Fibroblast of the conjunctiva (primary cell): ENCODE measurements at places on chromosomes 6 and 20.

GRCh38 chr6:44253307-44254101, 3.8 kb downstream of the SLC35B2 start:
- no peak for DNase-seq

DNA sequence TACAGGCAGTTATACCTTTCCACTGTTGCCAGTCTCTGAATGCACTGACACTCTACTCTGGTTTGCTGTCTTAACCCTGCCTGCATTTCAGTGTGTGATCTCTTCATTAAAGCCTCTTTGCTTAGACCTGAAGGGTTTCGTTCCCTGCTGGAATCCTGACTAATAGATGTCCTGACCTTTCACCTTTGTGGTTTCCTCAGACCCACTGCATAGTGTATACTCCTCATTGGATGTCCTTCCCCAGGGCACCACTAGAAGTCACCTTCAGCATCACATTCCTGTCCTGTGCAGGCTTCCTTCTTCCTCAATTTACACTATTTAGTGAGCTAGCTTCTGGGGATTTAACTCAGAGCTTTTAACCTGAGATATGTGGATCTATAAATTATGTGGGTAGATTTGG, 120.6 kb downstream of the RCAN2 start:
- no peak for DNase-seq

DNA sequence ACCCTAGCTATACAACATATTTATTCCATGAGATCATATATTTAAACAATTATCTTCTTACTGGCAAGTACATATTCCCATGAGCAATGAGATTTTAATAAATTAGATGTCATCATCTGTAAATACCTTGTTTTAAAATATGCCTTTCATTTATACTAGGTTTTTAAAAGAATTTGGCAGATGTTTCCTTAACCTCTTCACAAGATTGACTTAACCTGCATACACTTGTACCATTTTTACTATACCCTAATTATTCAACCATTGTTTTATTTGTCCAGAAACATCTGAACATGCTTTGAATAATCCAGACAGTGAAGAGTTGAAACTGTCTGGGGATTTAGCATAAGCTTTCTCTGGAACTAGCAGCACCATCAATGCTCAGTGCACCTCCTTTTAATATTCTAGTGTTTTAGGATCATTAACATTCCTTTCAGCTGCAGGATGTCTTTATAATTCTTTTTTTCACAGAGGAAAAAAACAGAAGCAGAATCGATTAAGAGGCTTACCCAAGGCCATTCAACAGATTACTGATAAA, 188.0 kb upstream of the TENT5A start:
- no peak for DNase-seq

DNA sequence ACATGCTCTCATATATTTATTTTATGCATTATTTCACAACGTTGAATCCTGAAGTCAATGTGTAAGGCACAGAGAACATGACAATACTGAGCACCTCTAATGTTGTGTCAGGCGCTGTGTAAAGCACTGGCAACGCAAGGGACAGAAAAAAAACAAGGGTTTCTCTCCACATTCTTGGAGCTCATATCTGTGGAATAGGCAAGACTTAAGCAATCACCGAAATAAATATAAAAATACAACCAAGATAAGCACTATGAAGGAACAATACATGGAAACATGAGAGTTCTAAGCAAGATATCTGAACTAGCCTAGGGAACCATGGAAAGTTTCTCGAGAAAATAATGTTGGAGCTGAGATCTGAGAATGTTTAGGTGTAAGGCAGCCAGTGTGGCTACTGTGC, 1.7 kb upstream of the DST start:
- no peak for DNase-seq

- DNase-seq: no peak
Observed at GRCh38 chr20:35368666-35369423, 42.9 kb downstream of the UQCC1 start.

DNA sequence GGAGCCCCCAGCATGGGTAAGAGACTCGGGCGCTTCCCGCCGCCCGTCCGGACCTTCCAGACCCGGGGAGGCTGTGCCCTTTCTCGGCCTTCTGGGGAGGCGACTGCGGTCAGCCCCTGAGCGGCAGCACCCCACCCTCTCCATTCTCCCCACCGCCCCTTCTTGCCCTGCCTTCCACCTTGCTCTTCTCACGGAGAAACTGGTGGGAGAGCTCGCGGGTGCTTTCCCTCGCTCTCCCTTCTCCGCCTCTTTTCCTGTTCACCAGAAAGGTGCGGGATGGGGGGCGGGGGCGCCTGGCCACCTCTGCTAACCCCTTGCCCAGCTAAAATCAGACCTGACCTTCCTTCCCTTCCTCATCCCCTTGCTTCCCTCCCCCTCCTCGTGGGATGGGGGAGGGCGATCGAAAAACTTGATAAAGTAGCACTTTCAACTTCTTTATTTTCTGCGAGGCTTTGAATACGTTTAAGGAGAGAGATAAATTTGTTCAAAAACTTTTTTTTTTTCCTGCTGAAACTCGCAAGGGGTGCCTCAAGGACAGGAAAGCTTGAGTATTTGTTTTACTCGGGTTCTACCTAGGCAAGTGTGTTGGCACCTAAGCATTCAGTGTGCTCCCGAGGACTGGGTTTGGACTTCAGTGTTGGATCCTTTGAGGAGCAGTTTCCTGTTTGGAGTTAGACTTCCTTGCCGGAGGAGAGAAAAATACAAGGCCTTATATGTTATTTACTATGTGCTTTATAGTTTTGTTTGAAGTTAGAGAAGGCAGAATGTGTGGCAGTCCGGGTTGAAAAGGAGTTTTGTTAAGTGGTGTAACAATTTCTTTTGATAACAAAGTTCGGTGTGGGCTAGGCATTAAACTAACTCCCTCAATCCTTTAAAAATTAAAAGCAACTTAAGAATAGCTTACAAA, 897 bp downstream of the CD2AP start:
- DNase-seq: no peak

DNA sequence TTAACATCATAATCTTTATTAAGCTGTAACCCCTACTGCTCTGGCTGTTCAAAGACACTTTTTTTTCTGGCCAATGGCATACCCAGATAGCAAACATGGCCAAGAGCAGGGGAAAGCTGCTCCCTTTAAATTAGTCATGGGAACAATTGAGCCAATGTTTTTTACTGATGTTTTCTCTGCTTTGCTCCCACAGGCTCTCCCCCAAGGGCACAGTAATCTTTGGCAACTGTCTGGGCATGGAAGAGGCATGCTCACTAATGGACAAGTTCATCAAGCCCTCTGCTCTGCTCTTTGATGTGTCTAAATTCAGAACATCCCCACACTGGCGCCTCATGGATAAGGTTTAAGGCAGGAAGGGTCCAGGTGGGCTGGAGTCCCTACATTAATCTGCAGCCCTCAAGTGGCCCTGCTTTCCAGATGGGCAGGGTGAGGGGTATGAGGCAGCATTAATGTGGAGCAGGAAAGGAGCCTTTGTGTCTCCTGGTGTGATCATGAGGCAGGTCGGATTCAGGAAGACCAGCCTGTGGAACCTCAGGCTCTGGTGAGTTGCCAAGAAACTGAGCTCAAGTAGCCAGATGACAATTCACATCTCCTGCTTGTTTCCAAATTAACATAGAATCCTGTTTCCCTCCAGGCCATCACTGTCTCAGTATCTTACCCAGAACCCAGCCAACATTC, 227.0 kb upstream of the CST7 start:
- no peak for DNase-seq

DNA sequence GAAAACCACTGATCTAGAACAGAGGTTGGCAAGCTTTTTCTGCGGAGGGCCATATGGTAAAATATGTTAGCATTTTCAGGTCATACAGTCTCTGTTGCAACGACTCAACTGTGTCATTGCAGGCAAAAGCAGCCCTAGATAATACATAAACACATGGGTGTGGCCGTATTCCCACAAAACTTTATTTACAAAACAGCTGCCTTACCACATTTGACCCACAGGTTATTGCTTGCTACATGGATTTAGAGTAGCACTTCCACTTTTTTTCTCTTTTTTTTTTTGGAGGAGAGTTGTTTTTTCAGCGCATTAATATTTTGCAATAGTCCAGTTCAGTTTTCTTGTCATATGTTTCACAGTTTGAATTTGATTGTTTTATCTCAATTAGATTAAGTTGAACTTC, 2.5 kb upstream of the IGF2R start:
- no peak for DNase-seq

GRCh38 chr6:82247505-82248272, at the start of gene IBTK:
Gene IBTK, minus strand, starts transcription at chr6:82247744. Its CDS starts 7,258 bp downstream, at chr6:82240486.
- peak; percentile 91 for DNase-seq

- DNase-seq: no peak
Observed at GRCh38 chr6:166197361-166197760, 29.7 kb upstream of the TBXT start.

DNA sequence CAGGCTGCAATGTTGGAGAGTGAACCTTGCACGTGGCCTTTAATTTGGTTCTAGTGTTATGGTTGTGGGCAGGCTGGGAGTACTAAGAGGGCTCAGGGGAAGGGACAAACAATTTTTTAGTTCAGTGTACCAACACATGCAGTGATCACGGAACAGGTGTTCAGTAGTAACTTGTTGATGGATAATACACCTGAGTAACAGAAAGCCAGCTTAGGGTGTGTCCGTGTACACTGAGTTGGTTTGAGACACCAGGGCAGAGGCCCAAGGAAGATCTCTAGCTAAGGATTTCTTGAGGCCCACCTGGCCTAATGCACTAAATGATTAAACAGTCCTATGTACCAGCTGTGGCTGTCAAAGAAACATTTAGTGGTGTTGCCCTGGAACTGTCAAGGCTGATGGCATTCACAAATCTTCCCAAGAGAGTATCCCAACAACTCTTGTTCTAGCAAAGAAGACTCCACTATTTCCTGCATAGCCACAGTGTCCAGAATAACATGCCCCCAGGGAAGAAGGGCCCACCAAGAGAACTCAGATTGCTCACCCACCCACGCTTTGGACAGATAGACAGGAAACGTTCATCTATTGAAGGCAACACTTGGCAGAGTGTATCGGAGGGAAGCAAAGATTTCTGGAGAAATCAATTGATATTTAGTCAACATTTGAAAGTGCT, 60.0 kb downstream of the CD83 start:
- DNase-seq: no peak

DNA sequence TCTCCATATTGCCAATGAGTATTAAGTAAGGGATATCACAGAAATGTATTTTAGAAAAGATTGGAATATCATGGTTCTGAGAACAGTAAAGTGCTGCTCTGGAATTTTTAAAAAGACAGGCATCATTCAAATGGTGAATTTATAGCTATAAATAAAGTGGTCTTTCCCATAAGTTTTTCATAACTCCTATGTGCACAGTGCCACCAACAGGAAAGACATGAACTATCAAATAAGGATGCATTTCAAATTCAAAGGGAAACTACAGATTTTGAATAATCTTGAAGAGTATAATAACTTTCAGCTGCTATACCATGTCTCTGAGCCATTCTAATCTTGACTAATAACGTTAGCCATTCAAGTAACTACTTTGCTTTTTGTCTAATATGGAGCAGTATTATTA, 456.8 kb upstream of the GJE1 start:
- peak; percentile 33 for DNase-seq

DNA sequence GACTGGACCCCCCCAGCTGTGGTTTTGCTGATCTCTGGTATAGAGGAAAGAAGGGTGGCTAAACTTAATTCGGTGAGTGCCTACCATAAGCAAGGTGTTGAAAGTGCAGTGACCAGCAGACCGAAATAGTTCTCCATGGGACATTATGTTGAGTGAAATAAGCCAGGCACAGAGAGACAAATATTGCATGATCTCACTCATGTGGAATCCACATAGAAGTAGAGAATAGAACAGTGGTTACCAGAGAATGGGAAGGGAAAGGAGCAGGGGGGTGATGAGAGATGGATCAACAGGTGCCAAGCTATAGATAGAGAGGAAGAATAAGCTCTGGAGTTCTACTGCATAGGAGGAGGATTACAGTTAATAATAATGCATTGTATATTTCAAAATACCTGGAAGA, 9.7 kb upstream of the GCNT2 start:
- no peak for DNase-seq

DNA sequence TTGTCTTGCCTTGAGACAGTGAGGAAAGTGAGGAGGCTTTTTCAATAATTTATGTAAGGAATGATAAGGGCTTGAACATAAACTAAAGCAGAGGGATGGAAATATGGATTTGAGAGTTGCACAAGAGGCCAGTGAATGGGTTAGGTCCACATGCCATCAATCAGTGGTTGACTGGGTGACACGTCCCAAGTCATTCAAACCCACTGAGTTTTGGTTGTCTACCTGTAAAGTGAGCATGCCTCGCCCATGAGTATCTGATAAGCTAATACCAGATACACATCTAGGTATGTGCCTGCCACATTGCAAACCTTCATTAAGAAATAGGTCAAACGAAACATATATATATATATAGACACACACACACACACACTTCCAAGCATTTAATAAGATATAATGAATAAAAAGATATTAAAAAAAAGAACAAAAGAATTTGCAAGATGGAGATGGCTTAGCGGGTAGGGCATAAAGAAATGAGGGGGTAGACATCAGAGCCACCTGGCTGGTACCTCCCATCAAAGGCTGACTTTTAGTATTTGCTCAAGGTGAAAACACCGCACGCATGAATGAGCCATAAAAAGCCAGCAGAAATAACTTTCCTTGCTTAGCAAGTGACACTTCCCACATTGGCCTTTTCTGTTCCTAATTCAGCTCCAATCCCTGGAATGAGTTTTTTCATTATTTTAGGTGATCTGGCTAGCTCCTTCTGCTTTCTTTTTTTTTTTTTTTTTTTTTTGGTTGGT, 109.1 kb upstream of the GGTLC1 start:
- no peak for DNase-seq

DNA sequence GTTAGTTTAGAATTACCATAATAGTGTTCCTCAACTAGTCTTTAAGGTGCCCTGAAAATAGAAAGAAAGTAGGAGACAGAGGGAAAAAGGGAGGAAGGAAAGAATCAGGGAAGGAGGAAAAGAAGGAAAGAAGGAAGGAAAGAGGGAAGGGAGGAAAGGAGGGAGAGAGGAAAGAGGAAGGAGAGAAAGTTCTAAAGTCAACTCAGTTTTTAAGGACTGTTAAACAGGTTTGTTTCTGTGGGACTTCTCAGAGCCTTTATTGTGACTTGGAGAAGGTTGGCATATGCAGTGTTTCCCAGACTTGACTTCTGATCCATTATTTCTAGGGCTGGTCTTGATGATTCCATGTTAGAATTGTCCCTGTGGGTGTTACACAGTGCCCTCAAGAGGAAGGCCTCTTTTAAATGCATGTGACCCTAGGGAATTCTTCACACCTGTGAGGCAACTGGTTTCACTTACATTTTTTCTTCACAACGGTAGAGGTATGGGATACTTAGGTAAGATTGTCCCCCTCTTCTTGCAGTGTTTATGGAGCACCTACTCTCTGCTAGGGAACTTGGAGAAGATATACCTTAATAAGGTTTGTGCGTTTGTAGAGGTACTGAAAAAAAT, 132.7 kb upstream of the GMDS start:
- DNase-seq: no peak
